ENCODE measurements at places on chromosomes 6 and 20. TPM values are rescaled to one million over a fixed set of nuclear protein-coding genes. Genes with fewer than 3 reads are reported as not detected.

CST7 gene
- not detected for total RNA-seq

GNAS-AS1 gene
- total RNA-seq, result 0.11 TPM

SPATA25 gene
- total RNA-seq, result 0.40 TPM

GID8 gene
- total RNA-seq, result 47.5 TPM

SLA2 gene
- 0.51 TPM for total RNA-seq

DNA sequence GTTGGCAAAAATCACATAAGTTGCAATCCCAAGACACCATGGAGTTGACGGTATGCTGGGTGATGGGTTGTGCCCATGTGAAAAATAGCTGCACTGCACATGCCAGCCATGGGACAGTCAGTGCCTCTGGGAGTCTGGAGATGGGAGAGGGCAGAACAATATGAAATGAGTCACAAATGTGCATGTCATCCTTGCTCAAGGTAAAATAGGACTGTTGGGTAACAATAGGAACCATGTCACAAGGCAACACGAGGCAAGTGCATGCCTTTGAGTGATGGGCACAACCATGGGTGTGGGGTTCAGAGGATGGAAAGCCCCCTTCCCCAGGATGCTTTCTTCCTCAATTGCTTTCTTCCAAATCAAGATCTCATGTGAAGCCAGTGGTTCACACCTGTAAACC lies 70.5 kb upstream of the PIM1 start:
- H3K27me3 ChIP-seq, result no peaks in the 10 kb centered on the region
- H3K4me1 ChIP-seq, result peaks cover 24% of the 10 kb centered on the region
- DNase-seq, result peak; percentile 66
- no peak overlapping the region for H3K4me3 ChIP-seq
- no peaks in the 10 kb centered on the region for H3K36me3 ChIP-seq

DNA sequence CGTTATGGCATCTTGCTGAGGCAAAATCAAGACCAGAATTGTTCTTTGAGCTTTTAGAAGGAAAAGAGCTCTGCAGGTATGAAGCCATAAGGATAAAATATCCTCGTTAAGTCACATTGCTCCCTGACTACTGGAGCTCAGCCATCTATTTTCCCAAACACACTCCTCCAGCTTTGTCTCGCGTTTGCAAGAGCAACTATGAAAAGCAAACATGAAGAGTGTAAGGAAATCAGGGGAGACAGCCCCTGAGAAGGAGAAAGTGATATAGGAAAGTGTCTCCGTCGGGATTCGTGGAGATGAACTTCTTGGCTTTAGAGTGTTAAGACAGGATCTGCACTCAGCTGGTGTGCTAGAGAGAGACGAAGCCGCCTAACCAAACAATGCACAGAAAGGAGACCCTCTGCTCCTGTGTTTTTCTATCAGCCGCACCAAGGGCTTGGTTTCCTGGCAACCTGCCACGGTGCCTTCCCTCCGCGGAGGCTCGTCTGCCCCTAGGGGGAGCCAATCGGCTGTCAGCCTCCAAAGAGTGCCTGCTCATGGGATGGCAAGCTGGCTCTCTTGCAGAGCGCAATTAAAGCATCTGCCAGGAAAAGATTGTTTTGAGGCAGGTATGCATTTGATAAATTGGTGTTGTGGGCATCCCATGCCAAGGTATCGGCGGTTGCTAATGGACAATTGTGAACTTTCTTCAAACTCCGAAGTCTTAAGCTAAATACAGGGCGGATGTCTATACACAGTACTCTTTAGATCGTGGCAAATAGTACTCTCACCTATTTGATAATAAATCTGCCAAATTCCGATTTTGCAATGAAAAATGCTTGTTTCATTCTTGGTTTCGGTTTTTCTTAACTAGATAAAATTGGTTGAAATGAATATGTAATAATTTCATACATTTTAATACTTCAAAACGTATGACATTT lies 603.2 kb downstream of the RNF144B start:
- no peaks in the 10 kb centered on the region for H3K27me3 ChIP-seq
- H3K4me3 ChIP-seq, result no peak overlapping the region
- H3K4me1 ChIP-seq, result peaks cover 35% of the 10 kb centered on the region

- DNase-seq, result peak; percentile 90
- peak overlapping the region; percentile 71 for H3K4me3 ChIP-seq
- H3K36me3 ChIP-seq, result 0 out of 2 replicates have a peak, but pooled peaks cover 2% of the 10 kb centered on the region
- peaks cover 26% of the 10 kb centered on the region for H3K4me1 ChIP-seq
- peak overlapping the region; percentile 40 for H3K27ac ChIP-seq
- no peaks in the 10 kb centered on the region for H3K27me3 ChIP-seq
These were observed 8.3 kb upstream of the ANKRD60 start for GRCh38 chr20:58236612-58237317.

- H3K27ac ChIP-seq, result no peak overlapping the region
- no peak overlapping the region for H3K4me3 ChIP-seq
- DNase-seq, result no peak
- H3K4me1 ChIP-seq, result peaks cover 10% of the 10 kb centered on the region
- H3K36me3 ChIP-seq, result no peaks in the 10 kb centered on the region
These were observed 3.2 kb downstream of the CNKSR3 start for GRCh38 chr6:154506991-154507898.

DNA sequence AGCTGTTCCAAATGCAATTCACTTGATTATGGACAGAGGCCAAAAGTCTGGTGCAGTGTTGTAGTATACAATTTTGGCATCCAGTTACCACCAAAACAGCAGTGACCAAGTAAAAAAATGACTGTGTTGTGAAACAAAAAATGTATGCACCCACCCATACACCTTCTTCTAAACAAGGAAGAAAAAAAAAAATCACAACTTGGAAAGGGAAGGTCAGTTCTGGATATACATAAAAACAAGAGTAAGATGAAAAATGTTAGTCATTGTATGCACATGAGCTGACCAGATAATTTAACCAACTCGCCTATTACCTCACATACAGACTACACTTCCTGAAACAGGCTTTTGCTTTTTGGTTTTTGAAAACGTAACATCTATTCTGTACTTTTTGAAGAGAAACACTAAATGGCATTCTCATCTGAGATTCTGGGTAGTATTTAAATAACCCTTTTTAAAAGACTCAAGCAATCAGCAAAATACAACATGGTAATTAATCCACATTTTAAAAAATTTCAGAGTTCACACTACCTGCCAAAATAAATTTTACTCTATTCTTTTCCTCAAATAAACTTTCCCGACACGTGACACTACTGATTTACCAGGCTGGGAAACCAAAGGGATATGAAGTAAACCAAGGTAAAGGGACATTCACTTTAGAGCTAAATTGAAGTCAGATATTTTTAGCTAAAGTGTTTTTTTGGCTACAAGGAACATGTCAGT lies 141.6 kb upstream of the SHLD1 start:
- peak overlapping the region; percentile 71 for H3K27ac ChIP-seq
- H3K4me1 ChIP-seq, result peaks cover 40% of the 10 kb centered on the region
- no peaks in the 10 kb centered on the region for H3K27me3 ChIP-seq
- peak overlapping the region; percentile 77 for H3K4me3 ChIP-seq

Data from PC-3 (cell line).